ENCODE measurements at places on chromosomes 1 and 21.

DNA sequence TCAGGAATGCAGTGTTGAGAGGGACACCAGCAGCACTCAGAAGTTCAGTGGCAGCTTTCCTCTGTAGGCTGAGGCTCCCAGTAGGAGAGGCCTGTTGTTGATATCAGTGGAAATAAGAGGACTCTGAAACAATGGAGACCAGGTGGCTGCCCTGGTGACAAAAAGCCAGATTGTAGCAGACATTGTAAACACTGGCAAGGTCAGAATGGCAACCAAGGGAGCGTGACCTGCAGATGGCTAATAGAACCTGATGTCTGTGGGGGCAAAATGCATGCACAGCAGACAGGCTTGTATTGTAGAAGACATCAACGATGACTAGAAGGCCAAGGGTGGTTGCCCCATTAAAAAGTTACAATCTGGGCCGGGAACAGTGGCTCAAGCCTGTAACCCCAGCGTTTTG, 53.1 kb upstream of the GPR37L1 start:
- no peak for DNase-seq

DNA sequence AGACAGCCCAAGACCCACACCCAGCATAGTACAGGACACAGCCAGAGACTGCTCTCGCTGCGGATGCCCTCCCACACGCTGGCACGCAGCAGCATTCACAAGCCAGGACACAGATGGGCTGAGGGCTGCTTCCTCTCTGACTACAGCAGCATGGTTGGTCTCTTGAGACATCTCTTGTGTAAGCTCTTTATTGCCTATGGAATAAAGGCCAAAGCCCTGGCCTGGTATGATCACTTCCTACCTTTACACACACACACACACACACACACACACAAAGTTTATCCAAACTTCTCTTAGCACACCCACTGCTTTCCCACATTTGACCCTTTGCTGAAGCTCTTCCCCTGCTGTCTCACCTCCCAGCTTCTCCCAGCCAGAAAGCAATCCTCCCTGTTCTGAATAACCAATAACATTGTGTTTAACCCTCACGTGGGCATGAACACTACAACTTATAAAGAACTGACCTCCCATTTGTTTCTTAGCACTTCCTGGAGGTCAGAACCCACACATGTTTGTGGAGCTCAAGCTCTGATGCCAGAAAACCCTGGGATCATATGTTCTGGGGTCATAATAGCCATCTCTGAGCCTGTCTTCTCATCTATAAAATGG, 1.2 kb upstream of the LUZP1 start:
- peak; percentile 65 for DNase-seq

DNA sequence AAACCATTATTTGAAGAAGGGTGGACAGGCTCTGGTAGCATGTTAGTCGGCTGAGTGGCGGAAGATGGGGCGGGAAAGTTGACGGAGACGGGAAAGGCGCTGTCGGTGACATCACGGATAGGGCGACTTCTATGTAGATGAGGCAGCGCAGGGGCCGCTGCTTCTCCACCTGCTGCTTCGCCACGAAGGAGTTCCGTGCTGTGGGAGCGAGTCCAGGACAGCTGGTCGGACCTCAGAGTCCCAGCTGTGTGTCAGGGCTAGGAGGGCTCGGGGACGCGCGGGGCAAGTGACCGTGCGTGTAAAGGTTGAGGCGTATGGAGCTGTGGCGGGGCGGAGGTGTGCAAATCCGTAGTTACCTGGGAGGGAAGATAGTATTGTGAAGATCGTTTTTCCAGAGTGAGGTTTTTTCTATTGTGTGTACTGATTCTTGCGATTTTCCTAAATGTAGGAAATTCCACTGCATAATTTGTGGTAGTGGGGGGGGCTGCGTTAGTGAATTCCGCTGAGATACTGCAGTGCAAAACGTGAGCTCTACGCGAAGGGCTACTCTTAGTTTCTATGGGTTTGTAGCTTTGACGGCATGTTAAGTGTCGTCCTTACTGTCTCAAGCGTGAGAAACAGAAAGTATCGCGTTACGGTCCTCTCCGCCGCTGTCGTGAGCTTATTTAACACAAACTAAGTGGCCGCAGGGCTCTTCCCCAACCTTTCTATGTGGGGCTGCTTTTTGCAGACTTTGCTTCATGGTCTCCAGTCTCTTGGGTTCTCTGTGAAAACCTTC, 111.2 kb upstream of the NBPF11 start:
- peak; percentile 42 for DNase-seq

GRCh38 chr1:99727575-99728185, 38.8 kb downstream of the FRRS1 start:
- no peak for DNase-seq

GRCh38 chr1:30248373-30248772, 475.0 kb downstream of the MATN1 start:
- DNase-seq = no peak

DNA sequence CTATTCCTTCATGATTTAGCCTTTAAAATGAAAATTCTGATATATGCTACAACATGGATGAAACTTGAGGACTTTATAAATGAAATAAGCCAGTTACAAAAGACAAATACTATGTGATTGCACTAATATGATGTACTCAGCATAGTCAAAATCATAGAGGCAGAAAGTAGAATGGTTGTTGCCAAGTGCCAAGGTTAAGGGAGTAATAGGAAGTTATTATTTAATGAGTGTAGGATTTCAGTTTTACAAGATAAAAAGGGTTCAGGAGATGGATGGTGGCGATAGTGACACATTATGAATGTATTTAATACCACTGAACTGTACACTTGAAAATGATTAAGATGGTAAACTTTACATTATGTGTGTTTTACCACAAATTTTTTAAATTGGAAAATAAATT, 73.1 kb upstream of the FMN2 start:
- no peak for DNase-seq

GRCh38 chr21:14607262-14607661, 61.1 kb upstream of the SAMSN1 start:
- DNase-seq = no peak

DNA sequence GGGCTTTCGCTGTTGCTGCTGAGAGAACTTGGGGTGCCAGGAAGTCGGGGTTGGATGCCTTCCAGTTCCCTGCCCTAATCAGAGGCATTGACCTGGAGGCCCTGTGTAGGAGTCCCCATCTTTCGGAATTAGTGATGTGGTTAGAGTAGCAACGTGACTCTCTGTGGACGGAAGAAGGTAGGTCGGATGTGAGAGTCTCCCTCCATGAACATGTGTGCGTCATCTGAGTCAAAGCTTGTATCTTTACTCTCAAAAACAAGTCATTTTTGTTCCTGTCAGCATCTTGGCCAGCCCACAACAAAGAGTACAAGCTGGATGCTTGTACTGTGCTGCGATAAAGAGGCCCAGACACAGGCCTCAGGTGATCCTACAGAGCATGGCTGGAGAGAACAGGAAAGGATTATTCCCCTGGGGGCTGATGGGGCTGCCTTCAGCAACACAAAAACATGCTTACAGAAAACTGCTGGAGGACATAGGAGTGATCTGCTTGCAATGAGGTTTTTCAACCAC, 31.0 kb upstream of the IL10 start:
- no peak for DNase-seq

GRCh38 chr1:21220815-21221214, 44.1 kb upstream of the EIF4G3 start:
- peak; percentile 85 for DNase-seq

DNA sequence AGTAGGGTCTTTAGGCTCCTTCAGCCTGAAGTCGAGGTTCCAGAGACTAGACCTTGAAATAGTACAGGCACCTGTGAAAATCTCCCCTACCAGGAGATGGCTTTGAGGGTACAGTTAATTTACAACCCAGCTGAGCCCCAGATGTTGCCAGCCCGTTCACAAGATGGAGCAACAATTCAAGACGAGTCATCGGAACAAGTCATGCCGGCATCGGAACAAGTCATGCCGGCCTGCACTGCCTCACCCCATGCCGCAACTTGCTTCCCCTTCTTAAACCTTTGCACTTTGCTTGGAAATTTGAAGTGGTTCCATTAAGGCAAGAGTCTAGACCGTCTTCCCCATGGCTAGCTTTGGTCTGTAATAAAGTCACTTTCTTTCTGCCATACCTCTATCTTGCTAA, 16.0 kb downstream of the HHAT start:
- DNase-seq = no peak

DNA sequence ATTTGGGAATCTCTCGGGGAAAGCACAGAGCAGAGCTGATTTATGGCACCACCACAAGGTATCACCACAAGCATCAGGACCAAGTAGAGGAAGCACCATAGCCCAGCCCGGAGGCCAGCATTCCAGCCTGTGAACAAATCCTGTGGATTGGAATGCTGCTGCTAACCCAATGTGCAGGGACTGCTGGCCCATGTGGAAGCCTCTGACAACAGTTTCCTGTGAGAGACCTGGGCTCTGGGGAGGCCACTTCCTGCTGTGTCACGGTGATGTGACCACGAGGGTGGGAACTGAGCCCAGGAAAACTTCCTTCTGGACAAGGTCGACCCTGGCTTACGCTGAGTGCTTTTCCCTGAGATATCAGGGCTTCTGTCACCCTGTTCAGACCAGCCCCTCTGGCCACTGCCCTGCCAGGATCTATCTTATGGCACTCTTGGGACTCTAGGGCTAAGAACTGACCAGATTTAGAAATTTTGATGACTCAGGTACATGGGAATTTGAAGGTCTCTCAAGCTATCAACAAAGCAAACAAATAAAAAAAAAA, 88.3 kb upstream of the NGF start:
- DNase-seq = no peak

- no peak for DNase-seq
Measured at GRCh38 chr1:114755006-114755931, 2.5 kb downstream of the CSDE1 start.
